ENCODE measurements at places on chromosomes 12 and 14. TPM values are rescaled to one million over a fixed set of nuclear protein-coding genes. Genes with fewer than 3 reads are reported as not detected.

The NTF3 gene
- not detected for total RNA-seq

The LRRC10 gene
- not detected for total RNA-seq

The SERPINA12 gene
- total RNA-seq = not detected

The PRH1 gene
- 10.5 TPM for total RNA-seq

The GCH1 gene
- total RNA-seq = 8.5 TPM

The CISTR gene
- total RNA-seq = not detected

The OXA1L gene
- 50.6 TPM for total RNA-seq

All from dermis microvascular lymphatic vessel endothelial cell (primary cell).